Posterior cingulate gyrus (tissue), 11 donors: ENCODE measurements at places on chromosomes 12 and 14.

DNA sequence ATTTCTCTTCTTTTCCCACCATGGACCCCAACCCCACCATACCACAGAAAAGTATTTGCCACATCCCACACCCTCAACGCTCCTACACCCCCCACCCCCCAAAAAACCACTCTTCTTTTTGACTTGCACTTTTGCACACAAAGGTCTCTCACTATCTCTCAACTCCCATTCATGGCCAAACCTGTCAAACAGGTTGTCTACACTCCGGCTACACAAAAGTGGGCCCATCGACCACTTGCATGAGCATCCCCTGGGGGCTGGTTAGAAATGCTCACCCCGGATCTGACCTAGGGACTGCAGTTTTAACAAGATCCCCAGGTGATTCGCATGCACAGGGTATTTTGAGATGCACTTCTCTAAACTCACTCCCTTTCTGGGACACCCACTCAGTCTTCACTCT lies 248.2 kb downstream of the DPF3 start:
- DNase-seq: no peak

- peak; percentile 40 for DNase-seq
Observed at GRCh38 chr12:71447691-71448132, 8.1 kb downstream of the LGR5 start.

DNA sequence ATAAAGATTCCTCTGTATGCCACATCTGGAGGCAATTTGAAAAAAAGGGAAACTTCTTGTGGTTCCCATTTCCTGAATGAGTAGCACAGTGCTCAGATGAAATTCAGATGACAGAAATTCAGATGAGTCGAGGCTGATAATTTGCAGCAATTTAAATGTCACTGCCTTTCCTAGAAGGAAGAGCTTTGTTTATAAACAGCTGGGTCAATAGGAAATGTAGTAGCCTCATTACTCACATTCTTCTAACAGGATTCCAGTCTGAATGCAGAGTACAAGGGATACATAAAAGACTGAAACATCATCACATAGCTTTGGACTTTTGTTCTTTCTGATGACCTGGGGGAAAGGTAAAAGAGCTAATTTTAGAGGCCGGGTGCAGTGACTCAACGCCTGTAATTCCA lies 11.3 kb upstream of the DACT1 start:
- no peak for DNase-seq

DNA sequence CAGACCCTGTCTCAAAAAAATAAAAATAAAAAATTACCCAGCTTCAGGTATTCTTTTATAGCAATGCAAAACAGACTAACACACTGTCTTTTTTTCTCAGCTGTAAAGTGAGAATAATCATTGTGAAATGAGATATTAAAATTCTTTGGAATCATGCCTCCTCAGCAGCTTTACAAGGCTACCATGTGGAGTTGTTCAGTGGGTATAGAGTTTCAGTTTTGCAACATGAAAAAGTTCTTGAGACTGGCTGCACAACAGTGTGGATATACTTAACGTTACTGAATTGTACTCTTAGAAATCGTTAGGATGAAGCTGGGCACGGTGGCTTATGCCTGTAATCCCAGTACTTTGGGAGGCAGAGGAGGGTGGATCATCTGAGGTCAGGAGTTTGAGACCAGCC lies 15.7 kb upstream of the MAPKAPK5 start:
- no peak for DNase-seq

- no peak for DNase-seq
Observed at GRCh38 chr12:54439521-54440255, 20.6 kb upstream of the ITGA5 start.
